ENCODE measurements at places on chromosomes 1 and 21.

- DNase-seq, result peak; percentile 43
These were observed at the start of gene LBR for GRCh38 chr1:225427235-225428067. TSS of gene LBR (minus strand) at chr1:225428038. CDS start at chr1:225424075, 3,963 bp downstream.

GRCh38 chr1:174021591-174022079 is 522 bp downstream of the RC3H1 start:
- peak; percentile 64 for DNase-seq

GRCh38 chr1:1612104-1612400 is 3.2 kb upstream of the MIB2 start:
- DNase-seq, result no peak

GRCh38 chr1:170694172-170694926 is 30.4 kb downstream of the PRRX1 start:
- no peak for DNase-seq

GRCh38 chr1:1333551-1334241 is 2.6 kb downstream of the TAS1R3 start:
- no peak for DNase-seq

DNA sequence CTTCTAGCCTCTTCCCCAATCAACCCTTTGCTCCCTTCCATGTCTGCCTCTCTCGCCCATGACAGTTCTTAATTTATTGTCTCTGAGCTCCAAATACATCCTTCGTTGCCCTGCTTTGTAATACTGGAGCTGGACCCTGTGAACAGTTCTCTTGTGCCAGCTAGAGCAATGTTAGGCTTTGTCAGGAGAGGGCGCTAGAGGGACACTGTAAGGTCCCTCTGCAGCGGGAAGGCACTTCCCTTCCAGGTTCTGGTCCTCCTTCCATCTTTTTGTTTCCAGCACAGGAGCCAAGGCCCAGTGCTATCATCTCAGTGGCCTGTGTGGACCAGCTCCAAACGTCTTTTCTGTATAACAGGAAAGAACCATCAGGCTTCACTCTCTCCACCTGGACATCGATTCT is 95.9 kb downstream of the PTPRU start:
- DNase-seq, result peak; percentile 42

GRCh38 chr1:47226121-47226838 is 5.7 kb downstream of the TAL1 start:
- DNase-seq, result no peak

GRCh38 chr1:212108981-212109380 is 73.4 kb downstream of the DTL start:
- DNase-seq, result no peak

GRCh38 chr1:113191579-113192076 is 118.6 kb downstream of the LRIG2 start:
- DNase-seq, result peak; percentile 51

GRCh38 chr1:16727190-16728111 is 12.9 kb upstream of the RNU1-4 start:
- DNase-seq, result peak; percentile 27

DNA sequence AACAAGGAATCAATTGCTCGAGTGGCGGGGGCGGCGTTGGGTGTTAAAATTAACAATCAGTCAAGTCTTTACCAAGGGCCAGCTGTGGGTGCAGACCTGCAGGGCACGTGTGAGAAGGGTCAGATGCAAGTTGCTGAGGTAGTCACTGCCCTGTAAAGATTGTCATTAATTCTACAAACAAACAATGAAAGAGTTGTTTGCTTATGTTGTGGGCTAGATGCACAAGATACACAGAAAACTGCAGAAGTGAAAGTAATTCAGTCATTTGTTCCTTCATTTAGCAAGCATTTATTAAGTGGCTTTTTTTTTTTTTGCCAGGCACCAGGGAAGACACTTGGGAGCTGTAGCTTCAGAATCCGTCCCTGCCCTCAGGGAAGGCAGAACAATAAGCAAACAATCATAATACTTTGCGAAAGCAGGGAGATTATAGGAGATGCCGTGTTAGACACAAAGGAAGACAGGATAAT is 79.5 kb downstream of the NR5A2 start:
- no peak for DNase-seq

- no peak for DNase-seq
These were observed 5.7 kb upstream of the TNFRSF8 start for GRCh38 chr1:12057382-12057781.

DNA sequence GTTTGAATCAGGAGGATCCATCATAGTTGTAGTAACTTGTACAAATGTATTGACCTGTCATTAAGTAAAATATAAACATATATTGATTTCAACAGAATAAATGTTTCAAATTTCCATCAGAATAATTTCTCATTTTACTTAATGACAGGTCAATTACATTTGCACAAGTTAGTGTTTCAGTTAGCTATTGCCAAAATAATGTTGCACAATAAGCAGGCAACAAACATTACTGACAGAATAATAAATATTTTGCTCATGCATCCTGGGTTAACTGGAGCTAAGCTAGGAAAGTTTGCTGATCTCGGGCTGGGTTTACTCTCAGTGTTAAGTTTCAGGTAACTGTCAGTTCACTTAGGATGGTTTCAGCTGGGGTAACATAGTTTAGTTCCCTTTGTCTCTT is 822.4 kb downstream of the KCNT2 start:
- DNase-seq, result no peak

GRCh38 chr1:41494351-41495209 is 10.1 kb upstream of the EDN2 start:
- DNase-seq, result no peak

DNA sequence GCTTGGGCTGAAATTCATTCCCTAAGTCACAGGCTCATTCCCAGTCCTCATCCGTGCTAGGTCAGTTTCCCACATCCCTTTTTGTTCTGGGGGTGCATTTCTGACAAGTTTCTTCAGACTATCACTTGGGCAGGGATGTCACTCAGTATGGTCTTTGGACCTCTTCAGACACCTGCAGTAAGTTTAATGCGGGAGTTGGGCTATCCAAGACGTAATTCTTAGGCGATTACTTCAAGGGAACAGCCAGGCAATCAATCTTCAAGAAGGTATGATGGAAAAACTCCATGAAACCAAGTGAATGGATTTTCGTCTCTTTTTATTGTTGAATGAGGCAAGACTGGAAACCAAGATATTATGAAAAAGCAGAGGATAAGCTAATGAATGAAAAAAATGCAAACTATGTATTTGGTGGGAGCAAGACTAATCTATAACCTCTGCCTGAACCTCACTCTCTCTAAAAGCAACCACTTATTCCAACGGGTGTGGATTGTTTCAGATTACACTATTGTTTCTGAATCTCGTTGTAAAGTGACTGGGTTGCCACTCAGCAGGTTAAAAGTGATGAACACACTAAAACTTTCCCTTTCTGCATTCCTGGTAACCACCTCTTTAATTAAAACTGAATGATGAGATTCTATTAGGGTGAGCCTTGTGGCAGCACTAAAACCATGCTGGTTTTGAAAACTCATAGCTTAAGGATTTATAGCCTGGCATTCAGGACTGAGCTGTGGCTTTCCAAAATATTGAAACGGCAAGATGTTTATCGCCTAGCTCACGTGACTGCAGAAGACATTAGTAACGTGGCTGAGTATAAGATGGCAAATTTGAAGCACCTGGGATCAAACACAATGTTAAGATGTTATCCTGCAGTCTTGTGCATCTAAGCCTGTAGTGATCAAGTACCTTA is 1.1 kb downstream of the RASAL2 start:
- DNase-seq, result no peak

GRCh38 chr1:36349241-36349671 is 25.8 kb upstream of the EVA1B start:
- DNase-seq, result no peak

GRCh38 chr21:32475162-32475812 is 62.8 kb downstream of the EVA1C start:
- no peak for DNase-seq

DNA sequence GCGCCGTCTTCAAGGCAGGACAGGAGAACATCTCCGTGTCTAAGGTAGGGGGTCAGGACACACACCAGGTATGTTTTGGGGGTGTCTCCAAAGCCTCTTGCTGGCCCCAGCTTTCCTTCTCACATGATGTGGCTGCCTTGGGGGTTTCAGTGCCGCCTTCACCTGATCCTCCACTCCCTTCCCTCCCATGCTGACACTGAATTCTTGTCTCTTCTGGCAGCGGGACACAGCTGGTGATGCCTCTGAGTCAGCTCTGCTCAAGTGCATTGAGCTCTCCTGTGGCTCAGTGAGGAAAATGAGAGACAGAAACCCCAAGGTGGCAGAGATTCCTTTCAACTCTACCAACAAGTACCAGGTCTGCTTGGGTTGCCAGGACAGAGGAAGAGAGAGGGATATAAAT is 13.5 kb downstream of the ATP1A2 start:
- DNase-seq, result no peak

DNA sequence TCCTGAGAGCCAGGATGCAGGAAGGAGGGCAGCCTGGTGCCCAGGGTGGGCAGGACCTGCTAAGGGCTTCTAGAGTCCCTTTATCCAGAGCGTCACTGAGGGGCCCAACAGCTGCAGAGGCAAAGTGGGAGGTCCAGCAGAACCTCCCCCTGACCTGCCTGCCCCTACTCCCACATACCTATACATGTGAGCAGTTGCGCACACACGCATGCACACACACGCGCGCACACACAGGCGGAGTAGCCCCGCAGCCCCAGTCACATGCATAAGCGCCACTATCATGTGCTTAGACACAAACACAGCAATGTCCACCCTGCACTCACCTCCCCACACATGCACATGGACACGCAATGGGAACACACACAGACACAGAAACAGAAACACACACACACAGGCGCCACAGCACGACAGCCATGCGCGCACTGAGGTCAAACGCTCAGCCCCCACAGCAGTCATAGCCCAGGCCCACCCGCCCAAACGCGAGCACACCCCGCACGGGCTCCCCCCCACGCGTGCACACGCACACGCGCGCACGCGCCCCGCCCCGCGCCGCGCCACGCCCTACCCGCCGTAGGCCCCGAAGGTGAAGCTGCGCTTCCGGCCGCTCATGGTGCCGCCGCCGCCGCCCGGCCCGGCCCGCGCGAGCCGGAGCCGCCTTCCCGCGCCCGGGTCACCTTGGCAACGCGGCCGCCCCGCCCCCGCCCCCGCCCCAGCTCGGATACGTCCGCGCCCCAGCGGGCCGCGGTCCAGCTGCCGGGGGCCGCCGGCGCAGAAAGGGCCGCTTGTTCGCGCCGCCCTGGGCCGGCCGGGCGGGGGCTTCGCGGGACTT is 17.7 kb downstream of the RAP1GAP start:
- DNase-seq, result peak; percentile 45

DNA sequence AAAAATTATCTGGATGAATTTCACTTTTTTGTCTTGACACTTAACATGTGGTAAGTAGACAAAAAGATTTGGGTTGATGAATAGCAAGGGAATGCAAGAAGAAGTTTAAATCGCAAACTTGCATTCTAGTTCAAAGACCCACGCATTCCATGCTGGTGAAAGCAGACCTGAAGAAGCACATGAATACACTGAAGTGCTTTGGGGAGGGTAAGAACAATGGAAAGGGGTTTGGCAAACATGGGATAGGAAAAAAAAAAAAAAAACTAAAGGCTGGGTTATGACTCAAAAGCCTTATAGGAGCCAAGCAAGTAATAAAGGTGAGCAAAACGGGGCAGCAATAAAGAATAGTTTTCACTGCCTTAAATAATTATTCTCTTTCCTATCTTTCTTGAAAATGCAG is 450.2 kb downstream of the LMO4 start:
- no peak for DNase-seq

DNA sequence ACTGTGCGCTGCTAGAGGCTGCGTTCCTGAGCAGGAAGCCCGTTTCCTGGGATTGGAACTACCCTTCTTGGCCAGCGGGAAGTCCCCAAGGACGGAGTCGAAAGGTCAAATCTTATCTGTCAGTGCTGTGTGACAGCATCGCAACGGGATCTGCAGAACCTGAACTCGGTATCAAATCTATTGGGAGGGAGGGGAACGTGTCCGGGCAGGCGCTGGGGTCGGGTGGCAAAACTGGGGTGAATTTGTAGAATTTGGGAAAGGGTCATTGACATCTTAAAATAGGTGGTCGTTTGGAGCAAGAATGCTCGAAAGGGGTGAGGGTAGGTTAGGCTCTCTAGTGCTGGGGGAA is 725 bp upstream of the ARPC5 start:
- DNase-seq, result no peak

GRCh38 chr21:29305068-29305467 is 6.3 kb downstream of the BACH1 start:
- DNase-seq, result no peak

GRCh38 chr1:232057217-232057895 is 430.8 kb downstream of the DISC1 start:
- DNase-seq, result no peak

Measured in colonic mucosa (tissue), 4 donors.